ENCODE measurements at places on chromosomes 5 and 9. TPM values are rescaled to one million over a fixed set of nuclear protein-coding genes. Genes with fewer than 3 reads are reported as not detected.

CA9 gene
- total RNA-seq, result under 0.01 TPM

PHF24 gene
- total RNA-seq, result under 0.01 TPM

PPP3R2 gene
- not detected for total RNA-seq

ARPC5L gene
- 7.3 TPM for total RNA-seq

AQP7 gene
- 6.3 TPM for total RNA-seq

NSUN2 gene
- 30.8 TPM for total RNA-seq

LCN9 gene
- total RNA-seq, result not detected

EQTN gene
- total RNA-seq, result not detected

PURA gene
- 7.8 TPM for total RNA-seq

NFIB gene
- total RNA-seq, result 95.0 TPM

PCDHGB6 gene
- 5.2 TPM for total RNA-seq

SLC36A3 gene
- total RNA-seq, result not detected

PNPLA7 gene
- 1.0 TPM for total RNA-seq

MYMK gene
- 8.9 TPM for total RNA-seq

PCDHA10 gene
- under 0.01 TPM for total RNA-seq

AJM1 gene
- total RNA-seq, result 0.52 TPM

GRXCR2 gene
- total RNA-seq, result not detected

F12 gene
- not detected for total RNA-seq

GARIN3 gene
- not detected for total RNA-seq

PCDHB3 gene
- 1.6 TPM for total RNA-seq

FAM81B gene
- total RNA-seq, result 1.0 TPM

CTNND2 gene
- total RNA-seq, result 0.52 TPM

SLCO4C1 gene
- total RNA-seq, result 1.0 TPM

CCDC171 gene
- total RNA-seq, result 5.7 TPM

IFNB1 gene
- not detected for total RNA-seq
